Hepatic stellate cell (primary cell): ENCODE measurements at places on chromosomes 13 and 19.
A peak's percentile ranks its signal among the peaks of the same experiment; 100 is the strongest.

DNA sequence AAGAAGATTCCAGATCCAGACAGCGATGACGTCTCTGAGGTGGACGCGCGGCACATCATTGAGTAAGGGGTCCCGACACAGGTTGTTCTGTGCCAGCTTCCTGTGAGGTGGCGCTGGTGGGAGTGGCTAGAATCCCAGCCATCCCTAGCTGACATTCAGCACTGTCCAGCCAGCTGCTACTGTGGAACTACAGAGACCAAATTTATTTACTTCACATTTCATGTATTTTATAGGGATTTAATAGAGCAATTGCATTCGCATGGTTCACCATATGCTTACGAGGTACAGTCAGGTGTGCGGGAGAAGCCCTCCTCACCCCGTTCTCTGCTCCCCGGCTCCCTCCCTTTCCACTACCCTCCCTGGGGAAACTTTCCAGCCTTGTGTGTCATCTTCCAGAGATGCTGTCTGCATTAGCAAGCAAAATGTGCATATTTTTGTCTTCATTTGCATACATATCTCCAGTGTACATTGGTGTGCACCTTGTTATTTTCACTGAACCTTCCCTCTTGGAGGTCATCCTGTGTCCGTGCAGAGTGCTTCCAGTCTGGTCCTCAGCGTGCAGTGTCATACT is 47.2 kb downstream of the SMARCA4 start:
- DNase-seq = no peak

- peak; percentile 6 for DNase-seq
Observed at GRCh38 chr19:36688058-36688457, 646 bp downstream of the ZNF567 start.

DNA sequence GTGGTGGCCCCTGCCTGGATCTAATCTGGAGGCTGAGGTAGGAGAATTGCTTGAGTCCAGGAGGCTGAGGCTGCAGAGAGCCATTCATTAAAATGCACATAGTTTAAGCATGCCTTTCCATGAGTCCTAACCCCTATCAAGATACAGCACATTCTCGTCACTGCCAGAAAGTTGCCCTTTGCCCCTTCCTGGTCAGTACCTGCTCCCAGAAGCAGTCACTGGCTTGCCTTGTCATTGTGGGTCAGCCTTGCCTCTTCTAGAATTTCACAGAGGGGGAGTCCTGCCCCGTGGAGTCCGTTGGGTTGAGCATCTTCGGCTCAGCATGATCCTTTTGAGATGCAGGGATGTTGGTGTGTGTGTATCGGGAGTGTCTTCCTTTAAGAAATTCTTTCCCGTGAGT is 10.8 kb downstream of the BICRA start:
- no peak for DNase-seq

- no peak for DNase-seq
Observed at GRCh38 chr13:90393408-90393807, 954.1 kb upstream of the MIR17HG start.
